ENCODE measurements at places on chromosomes 16 and 17.

- peak; percentile 94 for DNase-seq
These were observed 52.0 kb upstream of the SREBF1 start for GRCh38 chr17:17888821-17889220.

DNA sequence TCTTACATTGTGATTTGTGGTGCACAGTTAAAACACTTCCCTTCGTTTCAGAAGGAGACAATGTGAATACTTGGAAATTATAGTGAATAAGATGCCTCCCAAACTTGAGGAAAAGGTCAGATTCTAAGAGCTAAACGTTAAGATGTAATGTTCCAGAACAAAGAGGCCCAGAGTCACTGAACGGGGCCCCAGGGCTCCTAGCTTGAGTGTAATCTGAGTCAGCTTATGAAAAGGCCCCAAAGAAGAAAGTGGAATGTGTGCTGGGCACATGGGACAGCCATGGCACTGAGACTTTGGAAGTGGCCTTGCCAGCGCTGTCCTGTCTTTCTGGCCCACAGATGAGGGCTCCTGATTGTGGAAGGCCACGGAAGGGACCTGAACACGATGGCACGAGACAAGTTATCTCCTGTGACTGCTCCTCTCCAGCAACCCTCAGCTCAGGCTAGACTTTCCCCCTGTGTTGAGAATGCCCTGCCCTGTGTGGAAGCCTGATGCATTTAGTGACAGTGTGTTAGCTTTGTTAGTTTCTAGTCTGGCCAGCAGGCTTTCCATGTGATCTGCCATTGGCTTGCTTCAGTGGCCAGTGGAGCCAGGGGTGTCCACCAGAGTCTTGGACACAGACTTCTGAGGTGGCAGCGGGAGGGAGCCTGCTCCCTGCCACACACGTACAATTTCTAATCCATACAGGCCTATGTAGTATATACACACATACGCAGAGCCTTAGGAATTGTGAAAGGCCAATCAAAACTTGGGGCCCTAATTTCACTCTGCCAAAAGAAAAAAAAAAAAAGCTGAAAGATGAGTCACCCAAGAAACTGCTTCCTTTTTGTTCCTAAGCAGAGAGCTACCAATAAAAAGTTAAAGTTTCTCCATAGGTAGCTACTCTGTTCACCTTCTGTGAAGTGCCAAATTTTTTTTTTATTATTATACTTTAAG is 13.1 kb downstream of the SPATA33 start:
- peak; percentile 92 for DNase-seq

GRCh38 chr17:79799538-79800324 is 2.9 kb upstream of the CBX8 start:
- no peak for DNase-seq

DNA sequence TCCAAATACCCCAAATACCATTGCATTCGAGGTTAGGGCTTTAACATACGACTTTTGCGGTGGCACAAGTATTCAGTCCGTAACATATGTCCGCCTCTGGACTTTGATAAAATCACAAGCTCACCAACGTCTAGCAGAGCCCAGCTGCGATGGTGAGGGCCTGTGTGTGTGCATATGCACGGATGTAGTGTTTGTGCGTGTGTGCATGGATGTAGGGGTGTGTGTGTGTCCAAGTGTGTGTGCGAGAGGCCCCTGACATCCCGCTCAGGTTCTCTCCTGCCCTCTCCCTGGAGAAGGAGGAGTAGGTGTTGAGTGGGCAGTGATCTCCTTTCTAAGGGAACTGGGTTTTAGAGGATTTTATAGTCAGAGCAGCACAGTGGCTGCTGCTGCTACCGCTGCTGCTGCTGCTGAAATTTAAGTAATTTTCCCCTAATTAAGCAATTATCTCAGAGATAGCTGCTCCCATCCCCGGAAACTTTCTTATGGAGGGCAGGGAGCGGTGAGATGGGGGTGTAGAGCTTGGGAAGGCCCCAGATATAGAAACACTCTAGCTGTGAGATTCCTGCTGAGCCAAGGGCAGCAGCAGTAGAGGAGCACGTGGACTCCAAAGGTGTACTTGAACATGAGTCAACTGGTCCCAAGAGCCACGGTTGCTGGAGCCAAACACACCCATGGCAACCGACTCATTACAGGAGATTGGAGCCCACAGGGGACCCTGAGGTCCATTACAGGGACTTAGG is 121.7 kb upstream of the SDK2 start:
- peak; percentile 17 for DNase-seq

GRCh38 chr17:8725881-8726876 is 18.5 kb downstream of the CCDC42 start:
- no peak for DNase-seq

GRCh38 chr17:81537343-81537855 is 9.2 kb downstream of the FSCN2 start:
- DNase-seq: no peak

- no peak for DNase-seq
These were observed 43.6 kb downstream of the NFATC3 start for GRCh38 chr16:68128577-68129305.

DNA sequence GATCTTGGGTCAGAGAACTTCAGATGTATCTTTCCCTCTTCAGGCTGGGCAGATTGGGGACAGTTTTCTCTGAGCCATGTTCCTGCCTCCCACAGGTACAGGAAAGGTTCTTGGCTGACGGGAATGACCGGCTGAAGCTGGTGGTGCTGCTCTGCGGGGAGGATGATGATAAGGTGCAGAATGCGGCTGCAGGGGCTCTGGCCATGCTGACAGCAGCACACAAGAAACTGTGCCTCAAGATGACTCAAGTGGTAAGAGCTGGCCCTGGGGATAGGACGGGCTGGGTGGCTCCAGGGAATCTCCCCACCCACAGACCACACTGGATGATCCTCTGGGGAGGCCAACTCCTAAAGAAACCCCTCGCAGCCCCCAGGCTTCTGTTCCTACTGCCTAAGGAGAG is 10.9 kb downstream of the SLC35G3 start:
- no peak for DNase-seq

DNA sequence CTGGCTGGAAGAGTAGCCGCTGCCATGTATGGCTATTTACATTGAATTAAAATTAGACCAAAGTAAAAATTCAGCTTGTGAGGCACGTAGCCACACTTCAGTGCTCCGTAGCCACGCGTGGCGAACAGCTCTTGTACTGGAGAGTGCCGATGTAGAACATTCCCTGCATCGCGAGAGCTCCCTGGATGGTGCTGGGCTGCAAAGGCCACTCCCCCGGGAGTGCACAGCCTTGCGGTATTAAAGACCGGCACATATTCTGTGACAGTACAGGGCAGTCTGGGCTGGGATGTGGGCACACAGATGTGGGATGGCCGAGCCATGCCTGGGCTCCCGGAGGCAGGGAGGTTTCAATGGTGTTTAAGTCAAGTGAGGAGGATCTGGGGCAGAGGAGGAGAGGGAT is 102.2 kb downstream of the CMIP start:
- no peak for DNase-seq

- DNase-seq: no peak
These were observed 472.7 kb upstream of the HSBP1 start for GRCh38 chr16:83335076-83335475.

- DNase-seq: peak; percentile 95
These were observed 763 bp upstream of the SOX9 start for GRCh38 chr17:72119873-72120641.

DNA sequence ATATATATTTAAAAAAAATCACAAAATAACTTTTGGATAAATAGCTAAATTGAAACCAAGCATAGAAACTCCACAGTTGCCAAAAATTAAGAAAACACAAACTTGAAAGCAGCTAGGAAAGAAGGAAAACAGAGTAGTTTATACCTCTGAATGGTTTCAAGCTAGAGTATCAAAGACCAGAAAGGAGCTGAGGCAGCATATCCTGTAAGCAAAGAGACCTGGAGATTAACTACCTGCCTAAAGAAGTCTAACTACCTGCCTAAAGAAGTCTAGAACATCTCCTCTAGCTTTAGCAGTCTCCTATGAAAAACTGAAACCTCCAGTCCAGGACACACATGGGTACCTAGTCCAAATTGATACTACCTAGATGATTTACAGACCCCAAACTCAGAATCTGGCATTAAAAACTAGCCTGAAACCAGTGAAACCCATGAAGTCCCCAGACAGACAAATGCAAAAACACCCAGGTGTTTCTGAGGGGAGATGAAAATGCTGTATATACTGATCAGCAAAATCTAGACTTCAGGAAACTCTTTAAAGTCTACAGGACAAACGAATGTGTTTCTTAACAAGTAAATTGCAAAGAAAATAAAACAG is 17.6 kb downstream of the APPBP2 start:
- peak; percentile 4 for DNase-seq

DNA sequence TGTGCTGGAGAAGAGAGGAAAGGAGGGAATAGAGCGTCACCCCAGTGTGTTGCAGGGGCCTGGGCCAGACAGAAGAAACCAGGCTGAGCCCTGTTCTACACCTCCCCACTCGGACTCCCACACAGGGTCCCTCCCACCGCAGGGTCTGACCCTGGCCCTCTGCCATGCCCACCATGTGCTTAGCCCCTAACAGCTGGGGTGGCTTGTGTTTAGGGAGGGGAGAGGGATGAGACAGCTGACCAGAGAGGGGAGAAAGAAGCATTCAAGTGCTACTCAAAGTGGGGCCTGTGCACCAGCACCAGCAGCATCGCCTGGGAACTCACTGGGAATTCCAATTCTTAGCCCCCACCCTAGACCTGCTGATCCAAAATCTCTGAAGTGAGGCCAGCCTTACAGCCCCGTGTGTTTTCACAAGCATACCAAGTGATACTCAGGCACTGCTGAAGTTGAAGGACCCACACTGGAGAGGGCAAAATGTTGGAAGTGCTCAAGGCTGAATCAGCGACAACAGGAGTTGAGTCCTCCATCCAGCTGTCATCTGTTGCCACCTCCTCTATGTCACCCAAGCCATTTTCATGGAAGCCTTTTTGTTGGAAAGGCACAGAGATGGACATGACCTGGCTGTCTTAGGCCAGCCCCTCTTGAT is 47.0 kb downstream of the FZD2 start:
- peak; percentile 46 for DNase-seq

DNA sequence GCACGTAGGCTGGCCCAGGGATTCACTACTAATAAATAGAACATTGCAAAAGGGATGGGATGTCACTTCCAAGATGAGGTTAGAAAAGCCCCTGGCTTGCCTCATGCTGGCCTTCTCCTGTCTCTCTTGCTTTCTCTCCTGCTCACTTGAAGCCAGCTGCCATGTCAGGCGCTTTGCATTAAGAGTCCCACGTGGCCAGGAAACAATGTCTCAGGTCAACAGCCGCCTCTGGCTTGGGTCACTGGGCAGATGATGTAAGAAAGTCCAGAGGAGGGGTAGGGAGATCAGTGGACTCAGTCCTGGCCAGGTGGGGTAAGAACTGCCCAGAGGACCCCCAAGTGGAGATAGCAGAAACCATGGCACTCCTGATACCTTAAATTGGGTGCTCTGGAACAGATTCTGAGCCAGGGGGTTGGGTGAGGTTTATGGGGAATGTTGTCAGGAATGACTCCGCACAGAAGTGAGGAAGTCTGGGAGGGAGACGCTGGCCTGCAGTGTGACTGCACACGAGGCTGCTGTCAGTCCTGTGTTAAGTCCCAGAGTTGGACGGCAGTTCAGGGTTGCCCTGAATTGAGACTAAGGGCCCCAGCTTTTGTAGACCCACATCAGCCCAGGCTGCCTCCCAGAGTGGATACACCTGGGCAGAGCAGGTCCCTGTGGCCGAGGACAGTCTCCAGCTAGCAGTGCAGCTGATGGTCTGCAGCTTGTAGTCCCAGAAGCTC is 17.7 kb downstream of the C16orf82 start:
- DNase-seq: no peak

DNA sequence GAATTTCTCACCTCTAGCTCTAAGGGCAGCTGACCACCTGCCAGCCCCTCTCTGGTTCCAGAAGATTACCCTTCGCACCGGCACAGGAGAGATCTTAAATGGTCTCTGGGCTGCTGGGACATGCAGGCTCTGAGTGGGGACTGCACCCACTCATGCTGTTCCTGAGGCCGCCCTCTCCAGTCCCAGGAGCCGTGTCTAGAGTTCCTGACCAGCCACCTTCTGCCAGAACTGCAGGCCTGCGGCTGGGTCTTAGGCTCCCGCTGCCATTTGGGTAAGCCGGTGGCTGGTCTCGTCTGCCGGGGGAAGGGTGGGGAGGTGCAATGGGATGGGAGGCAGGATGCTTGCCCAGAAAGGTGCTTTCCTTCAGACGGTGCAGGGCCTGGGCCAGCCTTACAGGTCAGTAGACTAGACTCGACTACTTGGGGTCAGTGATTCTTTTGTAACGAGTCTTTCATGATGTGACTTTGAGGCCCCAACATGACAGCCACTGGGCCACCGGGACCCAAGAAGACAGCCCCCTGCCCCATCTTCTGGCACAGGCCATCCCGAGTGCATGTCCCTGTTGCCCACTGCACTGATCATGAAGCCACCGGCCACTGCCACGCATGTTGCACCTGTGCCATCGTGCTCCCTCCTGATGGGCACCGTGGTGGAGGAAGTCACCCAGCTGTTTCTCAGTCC is 26.4 kb downstream of the B9D1 start:
- peak; percentile 41 for DNase-seq

- no peak for DNase-seq
These were observed 50.2 kb upstream of the NDRG4 start for GRCh38 chr16:58449768-58450167.

- peak; percentile 79 for DNase-seq
These were observed 33.9 kb downstream of the PDIA2 start for GRCh38 chr16:316741-317464.

- DNase-seq: peak; percentile 98
These were observed 65.5 kb upstream of the CREBBP start for GRCh38 chr16:3945751-3946603.

- no peak for DNase-seq
These were observed 20.4 kb downstream of the PRKCA start for GRCh38 chr17:66322764-66323163.

- DNase-seq: peak; percentile 99
These were observed 49.6 kb downstream of the USP22 start for GRCh38 chr17:20992987-20993862.

DNA sequence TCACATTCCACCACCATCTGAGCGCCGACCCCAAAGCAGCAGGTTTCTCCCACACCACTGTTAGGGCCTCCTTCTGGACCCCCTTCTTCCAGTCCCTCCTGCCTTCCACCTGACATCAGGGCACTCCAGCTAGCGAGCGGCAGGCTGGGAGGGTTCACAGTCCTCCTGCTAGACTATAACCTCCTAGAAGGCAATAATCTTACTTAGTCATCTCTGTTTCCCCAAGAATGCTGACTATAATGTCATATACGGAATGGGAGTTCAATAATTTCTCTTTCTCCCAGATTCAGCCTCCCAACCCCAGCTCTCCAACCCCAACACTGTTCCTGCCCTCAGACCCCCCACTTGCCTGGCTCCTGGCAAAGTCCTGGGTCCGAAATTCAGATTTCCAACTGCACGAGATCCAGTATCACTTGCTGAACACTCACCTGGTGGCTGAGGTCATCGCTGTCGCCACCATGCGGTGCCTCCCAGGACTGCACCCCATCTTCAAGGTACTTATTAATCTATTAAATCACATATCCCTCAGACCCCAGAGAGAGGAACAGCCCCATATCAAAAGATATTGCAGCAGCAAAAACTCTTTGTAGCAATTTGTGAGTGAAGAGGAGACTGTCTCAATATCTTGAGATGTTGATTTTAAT is 5.6 kb downstream of the ALOX12 start:
- DNase-seq: no peak

DNA sequence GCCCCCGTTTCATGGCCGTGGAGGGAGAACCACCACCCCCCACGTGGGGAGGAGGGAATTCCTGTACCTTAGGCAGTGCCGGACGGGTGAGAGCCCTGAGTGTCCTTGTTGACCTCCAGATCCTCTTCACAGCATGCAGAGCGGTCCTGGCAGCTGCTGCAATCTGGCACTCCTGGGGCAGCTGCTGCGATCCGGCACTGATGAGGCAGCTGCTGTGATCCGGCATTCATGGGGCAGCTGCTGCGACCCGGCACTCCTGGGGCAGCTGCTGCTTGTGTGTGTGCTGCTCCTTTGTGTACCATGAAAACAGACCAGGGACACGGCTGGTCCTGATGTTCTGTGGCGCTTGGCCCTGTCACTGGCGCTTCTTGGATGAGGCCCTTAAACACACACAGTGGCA is 12.8 kb downstream of the ZNF778 start:
- no peak for DNase-seq
